Effector memory CD4-positive, alpha-beta T cell (primary cell): ENCODE measurements at places on chromosomes 11 and 22.

DNA sequence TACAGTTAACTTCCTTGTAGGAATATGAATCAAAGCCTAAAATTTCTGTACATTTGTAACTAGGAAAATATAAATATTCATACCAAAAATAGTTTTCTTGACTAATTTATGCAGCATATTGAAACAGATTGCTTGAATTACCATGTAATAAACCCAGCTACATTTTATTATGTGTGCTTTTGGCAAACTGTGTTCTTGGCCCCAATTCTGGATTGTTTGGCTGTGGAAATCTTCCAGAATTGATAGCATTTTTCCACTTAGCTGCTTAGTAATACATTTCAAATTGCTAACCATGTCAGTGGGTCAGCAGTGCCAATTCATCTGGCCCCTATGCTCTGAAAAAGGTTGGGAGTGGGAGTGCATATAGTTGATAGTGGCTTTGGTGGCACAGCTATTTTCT lies 32.3 kb downstream of the PDHX start:
- no peak for DNase-seq

DNA sequence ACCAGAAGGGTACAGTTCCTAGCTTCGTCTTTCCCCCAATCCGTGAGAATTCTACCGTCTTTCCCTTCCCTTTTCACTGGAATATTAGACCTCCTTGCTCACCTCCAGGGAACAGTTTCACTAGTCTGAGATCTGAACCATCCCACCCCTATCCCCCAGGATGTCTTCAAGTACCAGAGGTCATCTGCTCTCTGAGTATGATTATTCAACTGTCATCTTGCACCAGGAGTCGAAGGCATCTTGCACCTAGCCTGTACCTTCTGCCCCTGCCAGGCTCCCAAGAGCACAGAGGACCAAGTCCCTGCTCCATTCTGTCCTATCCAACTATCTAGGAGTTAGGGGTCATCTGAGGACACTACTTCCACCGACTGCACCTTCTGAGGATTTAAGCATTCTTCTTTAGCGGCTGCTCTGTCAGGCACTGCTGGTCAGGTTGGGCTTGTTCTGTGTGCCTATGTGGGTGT lies 804 bp downstream of the ACER3 start:
- DNase-seq, result no peak

DNA sequence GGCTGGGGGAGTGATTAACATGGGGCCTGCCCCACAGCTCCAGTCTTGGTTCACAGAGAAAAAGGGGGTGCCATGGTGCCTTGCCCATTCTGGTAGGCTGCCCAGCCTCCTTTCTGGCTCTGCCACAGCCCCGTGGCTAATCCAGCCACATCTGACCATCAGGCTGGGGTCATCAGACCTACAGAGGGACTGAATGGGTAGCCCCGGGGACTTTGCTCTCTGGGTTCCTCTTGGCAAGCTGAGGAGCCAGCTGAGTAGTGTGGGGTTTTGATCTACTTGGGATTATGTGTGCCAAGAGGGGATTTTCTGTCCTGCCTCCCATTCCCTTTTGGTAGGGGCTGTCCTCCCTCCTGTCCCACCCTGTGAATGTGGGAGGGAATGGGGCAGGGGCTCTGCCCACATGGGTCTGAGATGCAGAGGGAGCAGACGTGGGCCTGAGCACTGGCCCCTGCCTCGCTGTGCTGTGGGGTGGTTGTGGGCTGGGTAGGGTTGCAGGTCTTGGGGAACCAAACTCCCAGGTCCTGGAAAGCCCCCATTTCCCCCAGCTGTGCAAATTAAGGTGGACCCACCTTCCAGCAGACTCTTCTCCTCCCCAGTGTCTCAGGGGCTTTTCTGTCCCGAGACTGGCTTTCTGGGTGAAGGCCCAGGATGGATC lies 32.0 kb downstream of the CD82 start:
- no peak for DNase-seq

DNA sequence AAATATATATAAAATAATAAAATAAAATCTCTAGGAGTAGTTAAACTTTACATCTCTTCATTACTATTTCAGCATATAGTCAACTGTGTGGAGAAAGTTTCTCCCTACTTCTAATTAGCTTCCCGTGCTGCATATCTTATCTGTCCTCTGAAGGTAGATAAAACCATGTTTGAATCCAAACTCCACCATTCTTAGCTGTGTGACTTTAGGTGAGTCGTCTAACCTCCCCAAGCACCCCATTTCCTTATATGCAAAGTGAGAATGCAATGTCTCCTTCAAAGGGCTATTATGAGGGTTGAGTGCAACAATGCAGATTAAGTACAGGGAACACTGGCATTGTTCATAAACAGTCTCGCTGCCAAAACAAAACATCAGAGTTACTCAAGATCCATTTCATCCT lies 80.8 kb upstream of the DRD2 start:
- DNase-seq, result no peak

- no peak for DNase-seq
These were observed 103.2 kb downstream of the GRIA4 start for GRCh38 chr11:105713106-105713505.

DNA sequence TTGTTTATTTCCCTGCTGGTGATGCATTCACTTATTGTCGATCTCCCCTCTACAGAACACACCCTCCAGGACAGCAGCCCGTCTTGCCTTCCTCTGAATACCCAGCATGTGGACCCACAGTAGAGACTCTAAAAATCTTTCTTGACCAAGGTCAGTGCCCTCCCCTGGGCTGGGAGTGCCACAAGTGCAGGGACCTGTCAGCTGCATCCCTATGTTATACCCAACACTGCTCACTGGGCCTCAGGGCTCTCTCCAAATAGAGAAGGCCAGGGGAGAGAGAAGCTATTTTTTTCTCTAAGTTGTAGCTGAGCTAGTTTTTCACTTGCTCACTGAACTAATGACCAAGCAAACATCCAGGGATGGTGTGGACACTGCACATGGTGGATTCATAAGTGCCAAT lies 9.8 kb downstream of the KCNJ1 start:
- no peak for DNase-seq
